CD4-positive, alpha-beta T cell treated with Interleukin-15 for 4 hours (primary cell): ENCODE measurements at places on chromosomes 5 and 9.

DNA sequence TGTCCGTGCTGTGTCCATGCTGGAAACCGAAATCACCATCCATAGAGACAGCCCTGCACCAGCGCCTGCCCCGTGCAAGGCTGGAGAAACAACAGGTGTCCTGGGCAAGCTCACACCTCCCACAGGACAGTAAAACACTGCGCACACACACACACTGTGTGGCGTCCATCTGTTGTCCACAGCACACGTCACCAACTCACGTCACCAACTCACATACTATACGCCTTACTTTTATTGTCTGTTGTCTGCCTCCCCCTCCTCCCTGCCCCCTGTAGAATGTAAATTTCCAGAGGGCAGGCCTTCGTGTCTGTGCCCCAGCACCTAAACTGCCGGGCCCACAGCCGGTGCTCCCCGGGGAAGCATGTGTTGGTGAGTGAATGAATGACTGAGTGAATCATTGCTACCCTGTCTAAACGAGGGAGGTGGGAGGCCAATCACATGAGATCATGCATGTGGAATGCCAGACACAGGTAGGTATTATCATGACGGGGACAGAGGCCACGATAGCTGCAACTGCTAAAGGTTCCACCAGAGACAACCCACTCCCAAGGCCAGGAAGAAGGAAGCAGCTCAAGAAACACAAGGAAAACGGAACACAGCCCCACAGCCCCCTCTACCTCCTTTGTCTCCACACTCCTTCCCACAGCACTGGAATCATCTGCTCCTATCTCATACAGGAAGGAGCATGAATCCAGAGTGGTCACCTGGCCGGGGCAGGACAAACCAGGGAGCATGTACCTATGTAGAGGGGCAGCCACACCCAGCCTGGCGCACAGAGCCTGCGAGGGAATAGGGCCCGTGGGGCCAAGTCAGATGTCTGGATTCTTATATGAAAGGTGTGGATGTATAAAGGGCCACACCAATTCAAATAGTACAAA is 41.9 kb downstream of the STK10 start:
- DNase-seq = no peak

- no peak for DNase-seq
Measured at GRCh38 chr5:79263-79662, 12.7 kb upstream of the PLEKHG4B start.

DNA sequence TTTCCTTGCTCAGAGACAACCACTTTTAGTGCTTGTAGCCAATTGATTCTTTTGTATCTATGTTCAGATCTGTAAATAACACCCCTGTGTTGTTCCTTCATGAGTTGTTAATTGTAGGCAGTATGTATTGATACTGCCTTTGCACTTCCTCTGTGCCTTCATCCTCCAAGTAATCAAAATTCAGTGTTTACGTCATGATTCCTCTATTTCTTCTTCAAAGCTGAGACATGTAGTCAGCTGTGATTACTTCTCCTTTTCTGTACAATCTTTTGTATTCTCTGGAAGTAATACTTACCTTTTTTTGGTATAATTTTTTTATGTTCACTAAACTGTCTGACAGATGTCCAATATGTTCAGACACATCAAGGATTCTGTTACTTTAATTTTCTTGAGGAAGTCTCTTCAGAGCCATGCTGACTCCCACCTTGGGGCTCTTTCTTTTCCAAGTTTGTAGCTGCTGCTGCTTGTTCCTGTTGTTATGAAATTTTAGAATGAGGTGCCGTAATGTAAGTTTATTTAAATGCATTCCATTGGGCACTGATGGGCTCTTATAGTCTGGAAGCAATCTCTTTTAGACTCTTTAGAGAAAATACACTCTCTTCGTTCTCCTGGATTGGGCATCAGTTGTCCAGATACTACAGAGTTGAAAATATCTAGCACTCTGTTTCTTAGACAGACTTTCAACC is 30.5 kb upstream of the LRRC70 start:
- no peak for DNase-seq

DNA sequence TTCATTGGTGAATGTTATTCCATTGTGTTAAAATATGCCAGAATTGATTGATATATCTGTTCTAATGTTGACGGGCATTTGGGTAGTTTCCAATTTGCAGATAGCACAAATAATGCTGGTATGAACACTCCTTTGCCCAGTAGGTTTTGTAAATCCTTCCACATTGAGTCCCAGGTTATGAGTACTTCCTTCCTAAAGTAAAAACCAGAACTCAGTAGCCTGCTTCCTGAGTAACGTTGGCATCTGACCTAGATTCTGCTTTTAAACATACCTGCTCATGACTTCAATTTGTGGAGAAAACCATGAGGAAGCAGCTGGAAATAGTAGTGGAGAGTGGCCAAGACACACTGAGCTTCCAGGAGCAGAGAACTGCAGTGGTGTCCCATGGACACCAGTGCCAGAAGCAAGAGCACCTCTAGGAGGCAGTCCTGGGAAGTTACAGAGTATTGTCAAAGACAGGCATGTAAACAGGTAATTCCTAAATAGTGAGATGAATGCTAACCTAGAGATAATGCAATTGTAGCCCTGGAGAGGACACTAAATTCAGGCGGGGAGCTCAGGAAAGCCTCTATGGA is 24.3 kb upstream of the RASGRF2 start:
- no peak for DNase-seq

DNA sequence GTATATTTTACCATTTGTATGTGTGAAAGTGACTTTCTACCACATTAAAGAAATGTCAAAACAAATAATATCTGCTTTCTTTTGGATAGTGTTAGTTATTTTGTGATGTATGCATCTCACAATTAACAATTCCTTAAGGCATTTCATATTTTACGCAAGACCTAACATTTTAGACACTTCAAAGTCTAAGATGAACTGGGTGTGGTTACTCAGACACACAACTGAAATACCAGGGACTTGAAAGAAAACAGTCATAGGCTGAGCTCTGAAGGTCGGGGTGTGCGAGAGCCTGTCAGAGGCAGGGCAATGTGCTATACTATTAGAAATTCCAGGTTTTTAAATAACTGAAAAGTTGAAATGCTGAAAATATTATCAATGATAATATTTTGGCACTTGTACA is 44.5 kb upstream of the ZNF622 start:
- no peak for DNase-seq

DNA sequence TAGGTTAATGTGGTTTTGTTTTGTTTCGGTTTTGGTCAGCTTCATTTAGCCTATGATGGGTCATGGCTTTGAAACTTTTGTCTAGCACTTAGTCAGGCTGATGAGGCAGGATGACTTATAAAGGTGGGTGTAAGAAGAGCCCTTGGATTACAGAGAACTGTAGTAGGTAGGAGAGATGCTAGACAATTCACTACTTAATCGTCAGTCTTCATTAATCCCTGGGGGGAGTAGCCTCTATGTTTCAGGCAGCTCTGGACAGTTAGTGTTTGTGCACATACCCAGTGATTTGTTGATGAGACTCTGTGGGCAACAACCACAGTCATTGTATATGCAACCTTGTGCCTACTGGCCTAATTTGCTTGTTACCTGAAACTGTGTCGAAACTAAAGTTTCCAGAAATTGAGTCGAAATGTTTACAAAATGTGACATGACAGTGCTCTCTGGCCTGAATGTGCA is 113.3 kb downstream of the MTREX start:
- no peak for DNase-seq

DNA sequence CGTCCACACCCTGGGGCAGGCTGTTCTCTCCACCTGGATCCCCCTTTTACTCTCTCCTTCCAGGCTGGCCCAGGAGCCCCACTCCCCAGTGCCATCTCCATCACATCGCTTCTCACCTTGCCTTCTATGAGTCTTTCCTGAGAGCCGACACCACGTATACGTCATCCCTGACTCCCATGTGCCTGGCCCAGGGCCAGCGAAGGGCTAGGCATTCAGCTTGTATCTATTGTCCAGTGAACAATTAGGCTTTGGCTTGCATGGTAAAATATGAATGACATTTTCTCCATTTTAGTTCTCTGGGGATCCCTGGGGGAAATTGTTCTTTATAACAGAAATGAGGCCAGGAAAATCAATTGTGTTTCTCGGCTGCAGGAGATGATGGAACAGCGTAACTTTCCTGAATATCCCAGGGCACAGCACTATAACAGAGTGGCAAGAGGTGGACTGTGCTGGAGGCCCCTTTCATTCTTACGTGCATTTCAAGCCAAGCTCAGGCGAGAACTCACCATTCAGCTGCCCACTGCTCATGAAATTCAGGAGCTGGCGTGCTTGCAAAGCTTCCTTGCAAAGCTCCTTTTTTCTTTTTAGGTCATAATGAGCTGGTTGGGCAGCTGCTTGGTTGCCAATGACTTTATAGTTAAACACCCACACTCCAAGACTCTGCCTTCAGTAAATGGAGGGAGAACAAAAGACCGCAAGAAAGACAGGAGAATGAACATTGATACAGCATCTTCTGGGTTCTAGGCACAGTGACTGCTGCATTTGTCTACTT is 37.7 kb downstream of the NSG2 start:
- no peak for DNase-seq

DNA sequence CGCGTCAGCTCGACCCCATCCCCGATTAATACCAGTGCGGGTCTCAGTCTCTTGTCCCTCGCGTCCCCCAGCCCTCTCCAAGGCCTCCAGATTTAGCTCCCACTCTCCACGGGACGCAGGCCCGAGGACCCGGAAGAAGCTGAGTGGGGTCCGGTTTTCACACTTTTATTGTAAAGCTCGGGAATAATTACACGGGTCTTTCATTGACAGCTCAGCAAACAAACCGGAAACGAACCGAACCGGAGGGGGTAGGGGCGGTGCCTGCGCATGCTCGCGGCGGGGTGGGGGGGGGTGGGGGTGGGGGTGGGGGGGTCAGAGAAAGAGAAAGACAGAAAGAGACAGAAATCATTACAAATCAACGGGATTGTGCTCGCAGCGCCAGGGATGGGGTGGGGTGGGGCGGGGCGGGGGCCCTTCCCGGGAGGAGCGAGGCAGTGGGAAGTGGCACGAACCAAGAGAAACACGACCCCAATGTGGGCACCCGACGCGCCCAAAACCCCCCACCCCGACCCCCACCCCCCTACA is 27.9 kb downstream of the PCDH1 start:
- peak; percentile 30 for DNase-seq

DNA sequence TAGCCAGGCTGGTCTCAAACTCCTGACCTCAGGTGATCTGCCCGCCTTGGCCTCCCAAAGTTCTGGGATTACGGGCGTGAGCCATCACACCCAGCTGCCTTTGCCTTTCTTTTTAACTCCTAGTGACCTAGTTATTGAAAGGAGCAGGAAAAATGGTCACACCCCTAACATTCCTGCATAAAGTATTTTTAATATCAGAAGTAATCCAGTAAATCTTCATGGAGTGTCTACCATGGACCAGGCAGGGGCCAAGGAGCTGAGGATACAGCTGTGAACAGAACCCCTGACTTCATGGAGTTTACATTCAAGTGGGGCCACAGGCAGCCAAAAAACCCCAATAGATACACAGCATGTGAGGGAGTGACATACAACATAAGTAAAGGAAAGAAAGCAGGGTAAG is 18.3 kb upstream of the F2RL1 start:
- no peak for DNase-seq

GRCh38 chr5:28548856-28549255 is 1510.5 kb upstream of the CDH9 start:
- no peak for DNase-seq

DNA sequence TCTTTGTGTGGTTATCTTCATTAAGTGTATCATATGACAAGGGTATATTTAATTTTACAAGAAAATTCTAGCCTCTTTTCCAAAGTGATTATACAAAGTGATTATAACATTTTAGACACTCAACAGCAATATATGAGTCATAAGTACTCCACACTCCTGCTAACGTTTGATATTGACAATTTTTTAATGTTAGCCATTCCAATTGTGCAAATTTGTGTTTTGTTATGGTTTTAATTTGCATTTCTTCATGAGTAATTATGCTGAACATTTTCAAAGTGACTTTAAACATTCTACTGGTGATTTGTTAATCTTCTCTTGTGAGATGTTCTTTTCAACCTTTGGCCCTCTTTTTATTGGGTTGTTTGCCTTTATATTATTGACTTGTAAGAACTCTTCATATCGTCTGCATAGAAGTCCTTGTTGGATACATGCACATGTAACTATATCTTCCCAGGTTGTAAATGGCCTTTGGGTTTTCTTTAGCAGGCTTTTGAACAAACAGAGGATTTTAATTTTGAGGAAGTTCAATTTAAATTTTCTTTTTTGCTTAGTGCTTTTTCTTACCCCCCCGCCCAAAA is 771.6 kb upstream of the ZNF608 start:
- DNase-seq = no peak

GRCh38 chr5:89604342-89604741 is 721.4 kb upstream of the MEF2C start:
- no peak for DNase-seq

DNA sequence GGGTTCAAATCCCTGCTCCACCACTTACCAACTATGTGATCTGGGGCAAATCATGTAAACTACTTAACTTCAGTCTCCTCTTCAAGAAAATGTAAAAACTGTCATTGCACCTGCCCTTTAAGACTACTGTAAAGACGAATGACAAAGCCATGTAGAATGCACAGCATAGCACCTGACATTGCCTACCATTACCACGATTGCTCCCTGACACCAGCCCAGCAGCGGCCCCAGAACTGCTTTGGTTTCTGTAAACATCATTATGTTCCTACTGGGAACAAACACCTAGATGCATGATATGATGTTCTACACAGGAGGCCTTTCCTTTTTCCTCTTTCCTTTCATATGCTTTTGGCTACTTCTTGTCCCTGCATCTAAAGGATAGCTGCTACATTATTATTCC is 23.1 kb upstream of the PLPP6 start:
- no peak for DNase-seq

DNA sequence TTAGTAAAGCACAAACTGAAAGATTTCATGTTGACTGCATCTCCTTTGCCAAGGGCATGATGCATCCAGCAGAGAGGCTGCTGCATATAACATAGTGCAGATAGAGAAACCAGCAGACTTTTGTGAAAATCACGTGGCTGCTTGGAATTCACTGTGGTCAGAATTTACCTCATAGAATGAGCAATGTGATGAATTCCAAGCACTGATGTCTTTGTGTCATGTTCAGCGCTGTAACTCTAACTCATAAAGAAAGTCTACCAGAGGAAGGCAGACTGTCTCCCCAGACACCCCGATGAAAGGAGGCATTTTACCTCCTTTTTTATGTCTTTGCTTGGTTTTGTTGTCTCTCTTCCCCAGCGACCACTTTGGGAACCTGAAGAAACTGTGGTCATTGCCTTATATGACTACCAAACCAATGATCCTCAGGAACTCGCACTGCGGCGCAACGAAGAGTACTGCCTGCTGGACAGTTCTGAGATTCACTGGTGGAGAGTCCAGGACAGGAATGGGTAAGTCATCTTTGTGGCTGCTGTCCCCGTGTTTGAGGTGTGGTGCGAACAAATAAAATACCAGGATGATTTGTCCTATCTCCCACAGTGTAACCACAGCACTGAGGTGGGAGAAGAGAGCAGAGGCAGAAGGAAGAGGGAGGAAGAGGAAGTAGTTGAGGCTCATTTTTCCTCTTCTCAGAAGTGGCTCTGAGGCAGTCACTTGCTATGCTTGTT is 42.0 kb downstream of the ITK start:
- DNase-seq = peak; percentile 89
